CD4-positive, alpha-beta T cell (primary cell): ENCODE measurements at places on chromosomes 2 and 18. TPM values are rescaled to one million over a fixed set of nuclear protein-coding genes. Genes with fewer than 3 reads are reported as not detected.

NMUR1 gene
- 0.14 TPM for total RNA-seq

CNTNAP5 gene
- not detected for total RNA-seq

DNA sequence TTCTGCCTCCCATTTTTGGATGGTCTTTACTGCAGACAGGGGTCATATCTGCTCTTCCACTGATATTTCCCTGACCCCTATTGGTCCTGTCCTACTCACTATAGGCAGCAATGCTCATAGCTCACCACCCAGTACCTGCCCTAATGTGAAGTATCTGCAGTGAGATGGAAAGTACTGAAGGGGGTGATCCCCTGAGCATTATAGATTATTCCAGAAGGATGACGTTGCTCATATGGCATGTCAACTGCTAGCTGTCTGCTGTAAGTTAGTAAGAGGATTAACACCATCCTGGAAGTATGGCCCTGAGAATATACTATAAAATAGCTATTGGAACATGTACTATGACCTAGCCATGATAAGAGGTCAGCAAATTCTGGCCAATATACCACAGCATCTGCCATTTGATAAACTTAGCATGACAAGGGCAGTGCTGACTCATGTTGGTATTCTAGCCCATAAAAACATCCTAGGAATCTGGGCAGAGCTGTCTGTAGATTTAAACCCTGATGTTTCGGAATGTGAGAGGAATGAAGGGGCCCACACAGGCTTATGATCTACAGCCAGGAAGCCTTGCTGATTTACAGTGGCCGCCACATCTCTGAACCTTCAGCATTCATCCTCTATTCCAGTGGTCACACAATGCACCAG lies 451.4 kb downstream of the TNS1 start:
- DNase-seq = no peak

DNA sequence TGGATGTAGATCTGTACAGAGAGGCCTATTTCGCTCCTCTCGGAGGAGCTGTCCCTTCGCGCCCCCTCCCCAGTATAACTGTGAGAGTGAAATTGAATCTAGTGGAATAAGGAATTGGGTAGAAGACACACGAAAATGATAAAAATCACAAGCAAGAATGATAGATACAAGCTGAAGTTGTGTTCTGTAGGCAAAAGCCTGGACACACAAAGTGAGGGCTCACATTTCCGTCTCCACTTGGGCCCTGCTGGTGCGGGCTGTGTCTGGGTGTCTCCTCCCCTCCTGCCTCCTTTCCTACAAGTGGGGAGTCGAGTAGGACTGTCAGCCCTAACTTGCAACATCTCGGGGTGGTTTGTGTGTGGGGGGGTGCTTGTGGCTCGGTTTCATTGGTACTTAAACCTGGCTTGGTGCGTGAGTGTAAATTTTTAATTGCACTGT lies 457 bp upstream of the SP9 start:
- DNase-seq = peak; percentile 30

GRCh38 chr2:15814403-15814802 lies 125.9 kb upstream of the MYCN start:
- DNase-seq = no peak

- DNase-seq = no peak
Measured at GRCh38 chr2:96106991-96107707, 9.2 kb downstream of the ADRA2B start.

DNA sequence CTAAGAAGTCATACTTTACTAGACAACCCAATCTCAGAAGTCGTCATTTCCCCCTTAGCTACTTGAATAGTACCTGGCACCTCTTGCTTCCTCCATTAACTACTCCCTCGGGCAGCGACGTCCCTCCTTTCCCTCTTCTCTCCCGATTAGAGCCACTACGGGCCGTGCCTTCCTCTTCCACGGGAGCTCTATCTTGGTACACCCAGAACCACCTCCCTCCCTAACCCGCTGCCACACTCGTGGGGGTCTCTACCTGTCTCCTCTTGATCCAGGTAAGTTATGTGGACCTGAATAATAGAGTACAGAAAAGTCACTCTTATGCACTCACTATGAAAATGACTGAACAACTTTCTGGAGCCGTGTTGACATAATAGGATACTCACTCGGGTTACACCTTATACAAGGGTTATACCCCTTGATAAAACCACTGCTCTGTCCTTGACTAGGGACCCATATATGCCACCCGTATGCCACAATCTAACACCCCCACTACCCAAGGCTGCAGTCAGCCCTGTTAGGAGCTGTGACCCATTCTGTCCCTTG lies 595 bp upstream of the HDHD2 start:
- DNase-seq = peak; percentile 3

DNA sequence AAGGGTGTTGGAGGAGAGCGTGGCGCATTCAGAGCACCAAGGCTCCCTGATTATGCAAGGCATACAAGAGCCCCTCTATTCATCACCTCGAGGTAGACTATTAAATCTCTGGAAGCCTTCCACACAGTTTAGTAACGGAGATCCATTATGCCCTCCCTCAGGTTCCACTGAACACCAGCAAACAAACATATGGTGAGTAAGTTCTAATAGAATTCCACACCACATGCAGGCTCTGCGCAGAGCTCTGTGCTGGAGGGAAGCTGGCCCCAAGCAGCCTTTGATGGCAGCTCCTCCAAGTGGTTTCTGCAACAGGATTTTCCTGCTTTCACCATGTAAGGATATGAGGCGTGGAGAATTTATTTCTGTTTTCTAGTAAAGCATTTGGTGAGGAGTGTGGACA lies 238.6 kb downstream of the C1D start:
- DNase-seq = no peak

DNA sequence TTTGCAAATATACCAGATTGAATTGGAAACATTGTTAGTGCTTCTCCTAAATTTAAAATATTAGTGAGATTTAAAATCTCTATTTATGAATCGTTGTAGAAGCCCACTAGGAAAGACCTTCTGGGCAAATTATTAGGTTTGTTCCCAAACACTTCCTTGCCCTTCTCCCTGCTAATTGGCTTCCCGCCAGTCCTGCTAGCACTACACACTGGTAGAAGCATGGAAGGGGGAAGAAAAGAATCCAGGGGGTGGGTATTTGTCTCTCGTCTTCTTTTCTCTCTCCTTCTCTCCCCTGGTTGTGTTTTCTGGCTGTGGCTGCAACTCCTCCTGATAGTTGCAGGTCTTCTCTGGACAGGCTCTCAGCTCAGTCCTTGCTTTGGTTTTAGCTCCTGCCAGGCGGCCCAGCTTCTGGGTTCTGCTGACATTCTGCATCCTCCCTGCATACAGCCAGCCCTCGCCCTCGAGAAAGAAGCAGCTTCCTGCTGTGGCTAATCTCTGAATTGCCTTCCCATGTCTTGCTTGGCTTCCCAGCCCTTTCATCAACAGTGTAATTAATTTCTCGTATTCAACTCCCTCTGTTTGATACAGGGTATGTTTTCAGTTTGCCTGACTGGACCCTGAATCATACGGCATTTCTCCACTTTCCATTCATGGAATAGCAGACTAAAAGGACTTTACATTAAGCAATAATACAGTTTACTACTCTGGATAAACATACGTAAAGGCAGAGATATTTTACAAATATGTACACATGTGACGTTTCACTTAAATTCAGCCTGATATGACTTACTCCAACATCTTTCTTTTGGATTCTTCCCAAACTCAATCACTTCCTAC lies 6.9 kb upstream of the PARD3B start:
- DNase-seq = no peak
